IMR-90 (cell line): ENCODE measurements at places on chromosomes 4 and X.

- DNase-seq, result no peak
Measured at GRCh38 chr4:58636381-58636780, 1526.2 kb upstream of the IGFBP7 start.

- DNase-seq, result no peak
Measured at GRCh38 chr4:176675810-176676209, 116.9 kb downstream of the VEGFC start.

DNA sequence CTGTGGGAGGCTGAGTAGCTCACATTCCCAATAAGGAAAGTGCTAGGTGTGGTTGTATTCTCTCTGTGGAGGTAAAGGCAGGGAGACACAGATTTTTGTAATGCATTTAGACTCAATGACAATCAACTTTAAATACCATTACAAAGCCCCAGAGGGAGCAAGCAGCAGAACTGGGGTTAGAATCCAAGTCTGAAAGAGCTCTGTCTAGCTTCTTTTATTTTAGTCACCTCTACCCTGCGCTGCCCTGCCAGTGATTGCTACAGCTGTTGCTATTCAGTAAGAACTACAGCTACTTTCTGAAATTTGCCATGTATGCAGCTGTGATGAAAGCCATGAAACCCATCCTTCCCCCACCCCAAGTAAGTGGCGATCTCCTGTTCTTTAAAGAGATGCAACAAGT lies 22.5 kb downstream of the SLC39A8 start:
- DNase-seq, result no peak

DNA sequence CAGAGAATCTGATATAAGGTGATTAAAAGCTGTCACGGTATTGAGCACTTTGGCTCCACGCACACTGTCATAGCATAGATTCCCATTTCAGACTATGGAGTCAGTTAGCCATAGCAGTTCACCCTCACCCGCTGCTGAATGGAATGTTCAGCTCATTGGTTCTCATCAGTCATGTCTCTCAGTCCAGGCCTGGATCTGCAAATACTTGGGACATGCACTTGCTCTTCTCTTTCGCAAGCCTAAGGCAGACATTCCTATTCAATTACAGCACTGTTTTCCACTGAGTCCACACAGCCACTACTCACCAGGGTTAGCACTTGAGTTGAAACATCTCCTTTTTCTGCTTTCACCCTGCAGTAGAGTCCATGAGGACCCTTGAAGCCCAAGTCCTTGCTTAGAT lies 30.6 kb upstream of the SCML1 start:
- peak; percentile 83 for DNase-seq

- no peak for DNase-seq
Measured at GRCh38 chr4:38670109-38670901, 6.3 kb downstream of the KLF3 start.

- DNase-seq, result peak; percentile 15
Measured at GRCh38 chr4:78297116-78297800, 240.1 kb downstream of the FRAS1 start.

DNA sequence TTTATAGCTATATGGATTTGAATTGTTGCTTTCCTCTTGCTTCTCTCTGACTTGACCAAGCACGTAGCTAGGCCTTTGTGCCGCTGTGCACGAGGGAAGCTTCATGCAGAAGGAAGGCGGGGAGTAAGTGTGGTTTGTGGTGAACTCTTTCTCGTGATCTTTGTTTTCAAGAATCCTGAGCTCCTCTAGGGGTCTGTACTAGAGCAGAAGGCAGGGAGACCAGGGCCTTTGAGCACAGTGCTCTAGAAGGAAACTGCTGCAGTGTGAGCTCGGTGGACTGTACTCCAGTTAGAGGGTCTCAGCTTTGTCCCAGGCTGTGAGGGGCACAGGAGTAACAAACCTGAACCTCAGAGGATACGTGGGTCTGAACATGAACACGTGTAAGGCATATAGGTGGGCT lies 49.0 kb downstream of the AGA start:
- DNase-seq, result no peak

DNA sequence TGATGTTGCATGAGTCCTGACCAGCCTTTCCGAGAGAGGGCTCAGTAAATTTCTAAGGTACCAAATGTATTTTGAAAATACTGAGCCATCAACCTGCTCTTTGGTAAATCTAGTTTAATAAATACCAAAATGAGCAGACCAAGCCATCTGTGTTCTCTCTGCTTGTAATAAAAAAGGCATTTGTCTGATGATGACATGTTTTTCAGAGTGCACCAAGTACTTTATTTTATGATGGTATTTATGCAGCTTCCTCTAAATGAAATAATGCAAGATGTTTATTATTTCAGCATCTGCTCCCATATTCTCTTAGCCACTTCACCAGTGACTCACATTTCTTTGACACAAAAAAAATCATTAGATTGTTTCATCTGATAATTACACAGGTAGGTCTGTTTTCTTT lies 700.5 kb downstream of the TRIML1 start:
- DNase-seq, result peak; percentile 50

GRCh38 chr4:184968784-184969201 lies 49.5 kb upstream of the HELT start:
- DNase-seq, result no peak

DNA sequence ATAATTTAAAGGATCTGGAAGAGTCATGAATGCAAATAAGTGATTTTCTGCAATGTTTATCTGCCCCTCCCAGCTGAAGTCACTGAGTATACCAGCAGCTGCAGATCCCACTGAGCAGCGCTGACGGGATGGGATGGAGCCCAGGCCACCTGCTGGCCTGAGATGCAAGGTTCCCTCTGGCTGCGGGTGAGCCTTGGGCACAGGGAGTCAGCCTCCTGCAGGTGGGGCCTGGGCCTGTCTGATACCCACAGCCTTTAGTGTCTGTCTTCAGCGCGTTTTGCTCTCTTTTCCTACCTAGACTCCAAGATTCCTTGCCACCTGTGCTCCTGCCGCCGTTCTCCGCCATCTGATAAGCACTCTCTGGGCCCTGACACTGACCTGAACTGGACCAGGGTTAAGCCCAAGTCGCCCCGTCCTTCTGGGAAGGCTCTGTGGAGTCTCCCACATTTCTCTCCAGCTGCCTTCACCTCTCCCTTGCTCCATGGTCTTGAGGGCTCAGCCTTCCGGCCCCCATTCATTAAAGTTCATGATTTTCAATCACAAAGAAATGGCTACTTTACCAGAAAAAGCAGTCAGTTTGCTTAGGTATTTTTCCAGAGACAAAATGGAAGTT lies 223.1 kb upstream of the FAT1 start:
- DNase-seq, result peak; percentile 34

GRCh38 chr4:10085386-10085785 lies 31.2 kb downstream of the WDR1 start:
- DNase-seq, result no peak

- DNase-seq, result no peak
Measured at GRCh38 chr4:31545755-31546154, 825.6 kb downstream of the PCDH7 start.

DNA sequence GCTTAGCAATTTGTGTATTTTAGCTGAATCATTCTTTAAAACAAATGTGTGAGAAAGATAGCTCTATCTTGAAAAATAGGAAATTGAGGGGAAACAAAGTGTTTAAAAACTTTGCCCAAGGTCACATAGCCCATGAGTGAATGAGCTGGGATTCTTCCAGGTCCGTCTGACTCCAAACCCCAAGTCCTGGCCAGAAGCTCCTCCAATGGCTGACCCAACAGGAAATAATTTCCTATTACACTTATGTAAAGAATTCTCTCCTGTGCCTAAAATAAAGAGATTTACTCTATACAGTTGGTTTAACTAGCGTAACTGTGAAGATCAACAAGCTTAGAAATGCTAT lies 287.6 kb downstream of the ARHGAP24 start:
- DNase-seq, result peak; percentile 93

GRCh38 chr4:146857298-146857697 lies 88.4 kb downstream of the TTC29 start:
- DNase-seq, result no peak

DNA sequence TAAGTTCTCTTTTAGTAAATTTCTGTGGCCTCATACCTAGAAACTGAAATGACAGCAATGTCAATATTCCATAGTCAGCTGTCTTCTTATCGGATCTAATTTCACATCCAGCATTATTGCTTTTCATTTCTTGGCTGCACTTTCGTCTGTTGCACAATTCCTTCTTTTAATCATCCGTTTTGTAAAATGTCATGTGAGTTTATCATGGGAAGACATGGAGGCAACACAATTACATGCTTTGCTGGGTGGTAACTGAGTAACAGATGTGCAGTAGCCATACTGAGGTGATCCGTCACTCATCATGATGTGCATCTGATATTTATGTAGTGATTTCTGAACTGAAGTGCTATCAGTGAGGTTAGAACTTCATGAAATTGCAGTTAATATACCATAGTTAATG lies 68.3 kb upstream of the SLC7A11 start:
- DNase-seq, result peak; percentile 53

DNA sequence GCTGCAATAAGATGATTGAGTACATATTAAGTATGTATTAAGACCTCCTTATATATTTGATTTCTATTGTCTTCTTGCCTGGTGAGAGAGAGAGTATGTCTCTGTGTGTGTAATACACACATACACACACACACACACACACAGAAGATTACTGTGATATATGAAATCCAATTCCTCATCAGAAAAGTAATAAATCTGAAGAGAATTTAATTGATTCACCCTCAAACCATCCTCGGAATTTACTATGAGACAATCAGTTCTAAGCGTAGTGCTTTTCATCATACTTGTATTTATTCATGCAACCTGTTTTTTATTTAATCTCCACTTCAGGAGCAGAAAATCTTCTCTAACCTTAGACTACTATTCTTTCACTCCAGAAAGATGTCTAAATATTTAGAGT lies 62.3 kb upstream of the TLL1 start:
- DNase-seq, result no peak

DNA sequence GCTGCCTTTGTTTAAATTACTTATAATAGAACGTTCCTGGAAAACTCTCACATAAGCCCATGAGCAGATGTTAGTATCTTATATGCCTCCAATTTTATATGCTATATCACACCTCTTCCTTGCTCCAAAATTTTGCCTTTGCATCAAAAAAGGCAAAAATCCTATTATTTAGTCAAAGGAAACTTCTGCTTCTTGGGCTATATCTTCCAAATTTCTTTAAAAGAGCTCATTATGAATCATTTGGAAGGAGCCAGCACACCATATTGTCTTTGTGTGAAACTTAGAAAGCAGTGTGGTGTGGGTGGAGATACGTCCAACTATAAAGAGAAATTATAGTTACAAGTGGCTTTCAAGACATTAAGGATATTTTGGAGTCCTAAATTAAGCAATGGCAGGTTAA lies 35.7 kb downstream of the NHS start:
- DNase-seq, result no peak

GRCh38 chr4:158259955-158260575 lies 49.8 kb downstream of the TMEM144 start:
- DNase-seq, result peak; percentile 42

GRCh38 chrX:118964252-118964651 lies 10.2 kb upstream of the LONRF3 start:
- no peak for DNase-seq

DNA sequence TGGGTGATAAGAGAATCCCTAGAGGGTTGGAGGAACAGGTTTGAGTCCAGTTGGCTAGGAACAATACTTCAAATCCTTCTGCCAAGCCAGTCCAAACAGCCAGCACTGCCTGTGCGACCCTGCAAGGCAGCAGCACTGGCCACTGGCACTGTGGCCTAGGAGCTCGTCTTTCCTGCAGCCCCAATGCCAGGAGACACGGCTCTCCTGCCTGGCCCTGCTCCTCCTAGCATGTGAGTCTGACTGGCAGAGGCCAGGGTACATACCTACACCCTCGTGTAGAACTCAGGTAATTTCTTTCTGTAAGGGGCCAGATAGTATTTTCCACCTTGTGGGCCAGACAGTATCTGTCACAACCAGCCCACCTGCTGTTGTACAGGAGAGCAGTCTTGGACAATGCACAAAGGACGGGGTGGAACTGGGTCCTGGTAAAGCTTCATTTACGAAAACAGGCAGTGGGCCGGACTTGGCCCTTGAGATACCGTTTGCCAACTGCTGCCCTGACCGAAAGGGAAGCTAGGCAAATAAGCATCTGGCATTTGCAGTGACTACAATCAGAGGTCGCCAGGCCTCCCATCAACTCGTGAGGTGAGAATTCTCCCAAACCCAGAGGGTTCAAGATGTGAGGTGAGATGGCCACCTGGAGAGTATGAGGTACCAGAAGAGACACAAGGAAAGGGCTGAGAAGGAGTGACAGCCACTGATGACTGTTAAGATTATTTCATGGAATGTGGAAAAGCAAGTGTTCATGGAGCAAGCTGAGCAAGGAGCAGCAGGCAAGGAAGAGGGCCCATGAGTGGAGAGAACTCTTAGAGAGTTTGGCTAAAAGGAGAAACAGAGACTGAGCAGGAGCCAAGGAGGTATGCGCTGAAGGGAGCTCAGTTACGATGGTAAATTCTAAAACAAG lies 29.8 kb upstream of the IRAK1 start:
- DNase-seq, result no peak

GRCh38 chrX:112961981-112962380 lies 121.3 kb upstream of the AMOT start:
- no peak for DNase-seq

- no peak for DNase-seq
Measured at GRCh38 chr4:174873931-174874330, 44.2 kb upstream of the ADAM29 start.
